ENCODE measurements at places on chromosomes 3 and 15. TPM values are rescaled to one million over a fixed set of nuclear protein-coding genes. Genes with fewer than 3 reads are reported as not detected.
A peak's percentile ranks its signal among the peaks of the same experiment; 100 is the strongest.

The PLIN1 gene
- total RNA-seq: 0.08 TPM

The TAGLN3 gene
- not detected for total RNA-seq

The ERICH6 gene
- total RNA-seq: not detected

The COL7A1 gene
- total RNA-seq: 0.73 TPM

DNA sequence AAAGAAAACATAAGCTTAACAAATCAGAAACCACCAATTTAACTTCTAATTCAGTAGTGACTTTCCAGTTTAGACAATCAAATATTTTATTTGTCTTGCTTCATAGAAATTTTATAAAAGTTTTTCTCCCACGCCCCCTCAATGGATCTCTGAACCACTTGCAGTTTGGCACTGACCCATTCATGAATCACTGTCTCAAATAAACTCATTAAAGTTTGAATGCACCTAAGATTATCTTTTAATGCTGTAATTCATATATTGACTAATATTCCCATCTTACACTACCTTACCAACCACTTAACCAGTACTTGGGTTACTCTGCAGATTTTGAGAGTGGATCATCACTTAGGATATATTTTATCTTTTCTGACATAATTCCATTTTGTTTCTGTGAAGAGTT, 880.2 kb downstream of the OTOL1 start:
- no peak overlapping the region for H3K4me3 ChIP-seq
- no peak for DNase-seq
- H3K36me3 ChIP-seq: no peaks in the 10 kb centered on the region
- H3K4me1 ChIP-seq: no peaks in the 10 kb centered on the region
- H3K27me3 ChIP-seq: no peaks in the 10 kb centered on the region

- DNase-seq: no peak
- no peak overlapping the region for H3K4me3 ChIP-seq
- no peaks in the 10 kb centered on the region for H3K4me1 ChIP-seq
- H3K36me3 ChIP-seq: no peaks in the 10 kb centered on the region
- no peaks in the 10 kb centered on the region for H3K27me3 ChIP-seq
- H3K27ac ChIP-seq: no peak overlapping the region
Measured at GRCh38 chr15:55665605-55666227, 77.2 kb downstream of the PRTG start.

- H3K36me3 ChIP-seq: no peaks in the 10 kb centered on the region
- H3K27me3 ChIP-seq: no peaks in the 10 kb centered on the region
- no peak within 1 kb of the TSS for H3K4me3 ChIP-seq
- no peak for DNase-seq
- H3K27ac ChIP-seq: no peak within 1 kb of the TSS
Measured at GRCh38 chr3:38281895-38282686, at the start of gene SLC22A14. Gene SLC22A14, plus strand, starts transcription at chr3:38282294. Its CDS starts 23,733 bp downstream, at chr3:38306027.

GRCh38 chr3:37240170-37240945, 66.0 kb upstream of the LRRFIP2 start:
- H3K36me3 ChIP-seq: no peaks in the 10 kb centered on the region
- no peak overlapping the region for H3K4me3 ChIP-seq
- H3K27ac ChIP-seq: no peak overlapping the region
- no peaks in the 10 kb centered on the region for H3K27me3 ChIP-seq
- DNase-seq: no peak

DNA sequence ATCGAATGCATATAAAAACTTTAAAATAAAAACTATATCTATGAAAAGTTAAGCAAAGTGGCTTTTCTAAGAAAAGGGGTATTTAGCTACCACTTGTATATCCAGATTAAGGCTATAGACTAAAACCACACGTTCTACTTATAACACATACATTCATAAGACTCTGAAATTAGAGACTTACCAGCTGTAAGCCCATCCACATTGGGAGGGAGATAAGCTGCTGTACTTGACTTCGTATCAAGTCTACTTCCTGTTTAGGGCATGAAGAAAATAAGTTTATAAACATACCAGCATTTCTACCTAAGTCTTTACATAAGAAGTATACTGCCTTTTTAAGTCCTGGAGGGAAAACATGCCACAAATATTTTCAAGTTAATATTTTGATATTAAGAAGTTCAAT, 27.7 kb downstream of the AQR start:
- H3K27me3 ChIP-seq: no peaks in the 10 kb centered on the region
- peaks cover 64% of the 10 kb centered on the region for H3K36me3 ChIP-seq
- H3K4me3 ChIP-seq: no peak overlapping the region
- DNase-seq: no peak
- no peaks in the 10 kb centered on the region for H3K4me1 ChIP-seq

DNA sequence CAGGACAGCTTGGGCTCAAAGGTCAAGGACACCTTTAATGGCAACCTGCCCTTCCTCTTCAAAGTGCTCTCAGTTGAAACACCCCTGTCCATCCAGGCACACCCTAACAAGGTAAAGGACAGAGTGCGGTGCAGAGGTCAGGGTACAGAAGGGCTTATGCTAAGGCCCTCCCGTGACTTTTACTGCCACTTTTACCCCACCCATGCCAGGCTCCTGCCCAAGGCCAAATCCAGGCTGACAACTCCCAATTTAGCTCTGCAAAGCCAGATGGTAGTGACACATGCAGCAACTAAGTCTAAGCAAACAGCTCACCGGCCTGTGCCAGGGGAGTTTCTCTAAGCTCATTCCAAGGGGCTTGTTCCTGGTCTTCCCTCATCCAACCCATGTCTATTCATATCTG, 1.6 kb downstream of the MPI start:
- no peaks in the 10 kb centered on the region for H3K27me3 ChIP-seq
- H3K27ac ChIP-seq: no peak overlapping the region
- H3K36me3 ChIP-seq: peaks cover 24% of the 10 kb centered on the region
- no peak overlapping the region for H3K4me3 ChIP-seq
- no peak for DNase-seq

GRCh38 chr15:40256638-40257235, 17.9 kb downstream of the PAK6 start:
- H3K27ac ChIP-seq: no peak overlapping the region
- no peaks in the 10 kb centered on the region for H3K36me3 ChIP-seq
- DNase-seq: no peak
- peaks cover 24% of the 10 kb centered on the region for H3K27me3 ChIP-seq
- H3K4me1 ChIP-seq: peaks cover 26% of the 10 kb centered on the region
- no peak overlapping the region for H3K4me3 ChIP-seq

DNA sequence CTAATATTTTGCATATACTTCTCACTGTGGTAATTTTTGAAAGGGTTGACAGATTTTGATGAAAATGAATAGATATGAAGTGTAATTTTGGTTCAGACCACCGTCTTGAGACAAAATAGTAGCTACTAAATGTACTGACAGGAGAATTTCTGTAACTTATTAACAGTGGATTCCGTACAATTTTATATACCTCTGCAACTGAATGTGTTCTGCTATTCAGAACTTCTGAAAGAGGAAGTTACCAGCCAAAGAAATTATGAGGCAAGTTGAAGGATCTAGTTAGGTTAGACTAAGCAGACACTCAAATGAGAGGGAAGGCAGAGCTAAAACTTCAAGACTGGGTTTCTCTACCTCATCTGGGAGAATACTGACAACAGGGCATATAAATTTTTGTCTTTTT, 29.4 kb downstream of the GAP43 start:
- no peak overlapping the region for H3K27ac ChIP-seq
- DNase-seq: no peak
- peaks cover 4% of the 10 kb centered on the region for H3K4me1 ChIP-seq

GRCh38 chr3:50201573-50202315, 3.3 kb upstream of the SLC38A3 start:
- no peaks in the 10 kb centered on the region for H3K36me3 ChIP-seq
- H3K27me3 ChIP-seq: peaks cover 44% of the 10 kb centered on the region
- no peak overlapping the region for H3K27ac ChIP-seq
- no peak for DNase-seq

- H3K36me3 ChIP-seq: no peaks in the 10 kb centered on the region
- H3K4me3 ChIP-seq: no peak overlapping the region
- no peak overlapping the region for H3K27ac ChIP-seq
- no peaks in the 10 kb centered on the region for H3K27me3 ChIP-seq
- no peaks in the 10 kb centered on the region for H3K4me1 ChIP-seq
- no peak for DNase-seq
Measured at GRCh38 chr3:162863579-162863978, 1367.0 kb downstream of the OTOL1 start.

- no peak overlapping the region for H3K4me3 ChIP-seq
- H3K27me3 ChIP-seq: no peaks in the 10 kb centered on the region
- H3K4me1 ChIP-seq: no peaks in the 10 kb centered on the region
- no peaks in the 10 kb centered on the region for H3K36me3 ChIP-seq
- no peak for DNase-seq
Measured at GRCh38 chr15:42137461-42138261, 18.8 kb downstream of the PLA2G4F start.

- H3K4me1 ChIP-seq: peaks cover 43% of the 10 kb centered on the region
- no peak for DNase-seq
- H3K27me3 ChIP-seq: no peaks in the 10 kb centered on the region
- H3K27ac ChIP-seq: no peak overlapping the region
- H3K4me3 ChIP-seq: no peak overlapping the region
Measured at GRCh38 chr15:28989239-28989830, 103.6 kb downstream of the APBA2 start.

DNA sequence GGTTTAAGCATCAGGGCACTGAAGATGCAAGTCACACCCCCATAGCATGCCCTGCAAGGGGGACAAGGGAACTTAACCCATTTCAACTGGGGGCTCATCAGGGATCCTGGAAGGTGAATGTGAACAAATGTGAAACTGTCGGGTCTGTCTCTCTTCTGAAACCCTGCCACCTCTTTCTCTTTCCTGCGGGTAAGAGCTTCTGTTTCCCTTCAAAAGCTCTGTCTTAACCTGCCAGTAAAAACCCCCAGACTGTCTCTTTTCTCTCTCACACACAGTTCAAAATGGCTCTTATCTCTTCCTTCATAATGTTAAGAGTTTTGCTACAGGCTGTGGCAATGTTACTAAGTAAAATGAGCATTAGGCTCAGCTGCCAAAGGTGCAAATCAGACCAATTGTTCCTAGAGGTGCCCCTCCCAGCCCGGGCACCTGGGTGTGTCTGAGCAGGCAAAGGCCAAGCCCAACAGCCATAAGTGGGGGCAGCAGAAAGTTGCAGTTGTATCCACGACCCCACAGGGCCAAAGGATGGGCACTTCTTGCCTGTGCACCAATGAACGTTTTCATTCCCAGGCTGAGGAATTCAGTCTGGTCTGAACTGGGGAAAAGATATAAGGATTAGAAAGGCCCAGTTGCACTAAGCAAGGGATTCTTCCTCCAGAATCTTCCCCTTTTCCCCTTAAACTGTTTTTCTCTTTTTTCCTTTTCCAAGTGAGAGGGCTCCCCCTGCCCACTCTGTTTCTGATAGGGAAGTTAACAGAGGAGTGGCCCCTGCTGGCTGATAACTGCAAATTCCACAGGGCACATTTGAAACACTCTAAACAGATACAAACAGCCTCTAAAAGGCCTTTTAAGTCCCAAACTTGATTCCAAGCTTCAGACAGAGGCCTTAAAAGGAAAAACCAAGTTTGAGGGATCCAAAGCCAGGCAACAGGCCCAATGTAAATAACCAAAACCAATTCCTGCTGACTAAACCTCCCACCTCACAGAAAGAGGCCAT, 113.8 kb upstream of the EPHA6 start:
- no peaks in the 10 kb centered on the region for H3K36me3 ChIP-seq
- DNase-seq: no peak
- no peak overlapping the region for H3K4me3 ChIP-seq
- no peaks in the 10 kb centered on the region for H3K4me1 ChIP-seq
- no peak overlapping the region for H3K27ac ChIP-seq

DNA sequence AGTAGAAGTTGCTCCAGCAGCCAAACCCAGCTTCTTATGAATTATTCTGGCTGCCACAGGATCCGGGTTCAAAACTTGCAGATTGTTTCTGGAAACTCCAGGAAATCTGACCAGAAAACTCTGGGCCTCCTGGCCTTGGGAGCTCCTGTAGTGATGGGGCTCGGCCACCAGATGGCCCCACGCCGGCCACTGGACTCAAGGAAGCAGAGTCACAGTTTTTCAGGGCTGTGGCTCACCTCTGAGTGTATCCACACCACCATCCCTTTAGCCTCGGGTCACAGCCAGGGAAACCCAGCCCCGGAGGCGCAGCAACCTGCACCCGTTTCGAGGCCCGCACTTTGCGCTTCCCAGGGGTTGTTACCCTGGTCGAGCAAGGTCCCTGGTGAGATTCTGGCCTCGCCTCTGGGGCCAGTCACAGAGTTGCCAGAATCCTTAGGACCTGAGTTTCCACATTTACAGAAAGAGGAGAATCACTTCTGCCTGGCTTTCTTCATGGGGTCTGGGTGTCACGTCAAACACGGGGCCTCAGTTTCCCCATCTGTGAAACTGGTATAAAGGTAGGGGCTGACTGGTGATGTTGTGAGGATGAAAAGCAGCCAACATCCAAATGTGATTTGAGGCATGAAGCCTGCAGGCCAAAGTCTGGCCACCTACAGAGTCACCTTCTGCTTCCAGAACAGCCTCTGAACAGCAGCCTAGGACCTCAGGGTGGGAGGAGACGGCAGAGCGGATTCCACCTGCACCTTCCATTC, 53.5 kb upstream of the LCTL start:
- peaks cover 19% of the 10 kb centered on the region for H3K27me3 ChIP-seq
- H3K4me3 ChIP-seq: no peak overlapping the region
- peak; percentile 24 for DNase-seq
- H3K4me1 ChIP-seq: peaks cover 4% of the 10 kb centered on the region
- no peak overlapping the region for H3K27ac ChIP-seq

- H3K27ac ChIP-seq: no peak overlapping the region
- DNase-seq: no peak
- no peaks in the 10 kb centered on the region for H3K27me3 ChIP-seq
- H3K36me3 ChIP-seq: no peaks in the 10 kb centered on the region
- no peak overlapping the region for H3K4me3 ChIP-seq
- no peaks in the 10 kb centered on the region for H3K4me1 ChIP-seq
Measured at GRCh38 chr15:80906159-80906766, 83.4 kb downstream of the MESD start.
